Activated naive CD8-positive, alpha-beta T cell treated with anti-CD3 and anti-CD28 coated beads, Interleukin-2, amount 50 U/mL, for 16 hours (primary cell): ENCODE measurements at places on chromosomes 16 and 17.

- no peak for DNase-seq
Observed at GRCh38 chr17:75875940-75876189, 2.5 kb downstream of the TRIM47 start.

DNA sequence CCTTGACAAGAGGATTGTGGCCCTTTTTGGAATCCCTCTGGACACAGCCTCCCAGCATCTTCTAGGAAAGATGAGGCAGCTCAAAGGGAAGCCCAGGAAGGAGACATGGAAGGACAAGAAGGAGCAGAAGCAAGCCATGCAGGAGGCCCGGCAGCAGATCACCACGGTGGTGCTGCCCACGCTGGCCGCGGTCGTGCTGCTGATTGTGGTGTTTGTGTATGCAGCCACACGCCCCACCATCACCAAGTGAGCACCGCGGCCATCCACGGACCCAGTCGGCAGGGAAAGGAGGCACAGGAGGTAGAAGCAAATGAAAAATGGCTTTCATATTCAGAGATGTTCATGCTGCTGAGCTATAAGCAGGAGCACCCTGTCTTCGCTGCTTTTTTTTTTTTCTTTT is 10.9 kb upstream of the MEIOC start:
- no peak for DNase-seq

- DNase-seq = no peak
Observed at GRCh38 chr17:1474402-1475189, 17.9 kb downstream of the MYO1C start.

GRCh38 chr16:50263060-50263909 is 3.1 kb upstream of the ADCY7 start:
- DNase-seq = no peak

DNA sequence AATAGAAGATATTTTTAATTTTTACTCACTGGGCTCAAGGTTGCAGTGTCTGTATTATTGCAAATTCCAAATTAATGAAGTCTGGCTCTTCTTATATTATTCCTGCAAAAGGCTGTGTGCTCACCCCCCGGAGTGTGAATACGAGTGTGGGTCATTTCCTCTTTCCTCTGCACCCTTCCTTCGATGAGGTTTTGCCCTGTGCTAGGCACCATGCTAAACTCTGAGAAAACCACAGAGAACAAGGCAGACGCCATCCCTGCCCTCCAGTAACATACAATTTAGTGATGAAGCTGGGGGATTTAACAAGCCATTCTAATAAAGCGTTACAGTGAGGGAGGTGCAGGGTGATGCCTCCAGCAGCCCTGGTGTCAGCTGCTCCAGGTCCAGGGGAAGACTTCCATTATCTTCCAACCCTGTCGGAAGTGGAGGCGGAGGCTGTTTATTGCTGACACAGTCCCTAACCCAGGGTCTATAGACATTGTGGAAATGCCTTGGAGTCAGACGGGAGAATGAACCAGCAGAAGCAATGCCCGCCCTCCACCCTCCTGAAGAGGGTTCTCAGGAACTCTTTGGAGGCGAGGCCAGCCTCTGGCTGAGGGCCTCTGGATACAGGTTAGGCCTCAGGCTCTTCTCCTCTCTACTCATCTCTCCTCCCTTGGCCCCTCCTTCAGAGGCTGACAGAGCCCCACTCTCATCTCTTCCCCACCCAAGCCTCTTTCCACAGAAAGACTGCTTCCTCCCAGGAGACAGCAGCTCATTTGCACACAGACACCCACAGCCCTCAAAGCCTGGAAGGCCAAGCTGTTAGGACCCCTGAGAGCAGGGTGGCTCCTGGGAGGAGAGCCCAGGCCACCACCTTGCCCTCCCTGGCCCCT is 2.0 kb upstream of the ACE start:
- no peak for DNase-seq

- no peak for DNase-seq
Observed at GRCh38 chr16:86227801-86228200, 282.5 kb upstream of the FOXF1 start.

DNA sequence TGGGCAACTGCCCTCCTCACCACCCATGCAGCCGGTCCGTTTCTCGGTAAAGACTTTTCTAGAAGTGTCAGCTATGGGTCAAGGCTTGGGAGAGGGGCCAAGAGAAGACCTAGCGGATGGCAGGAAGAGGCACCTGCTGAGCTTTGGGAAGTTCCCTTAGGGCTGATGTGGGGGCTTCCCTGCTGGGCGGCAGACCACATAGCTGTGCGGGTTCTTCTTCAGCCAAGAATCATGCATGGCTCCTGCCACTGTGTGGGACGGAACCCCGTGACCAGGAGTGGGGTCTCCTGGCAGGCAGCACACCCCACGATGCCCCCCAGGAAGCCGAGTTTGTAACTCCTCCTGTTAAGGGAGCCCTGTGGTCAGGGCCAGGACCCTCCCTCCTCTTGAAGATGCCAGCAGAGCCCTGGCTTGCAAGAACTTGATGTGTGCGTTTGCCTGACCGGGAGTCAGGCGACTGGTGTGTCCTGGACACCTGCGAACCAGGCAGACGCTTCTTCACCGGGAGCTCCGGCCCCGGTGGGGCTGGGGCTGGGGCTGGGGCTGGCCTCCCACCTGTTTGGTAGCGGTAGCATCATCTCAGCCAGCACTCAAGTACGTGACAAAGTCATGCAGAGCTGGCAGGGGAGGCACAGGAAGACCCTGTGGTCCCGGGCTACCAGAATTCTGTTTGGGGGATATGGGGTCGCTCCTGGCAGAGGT is 17.7 kb upstream of the SLC38A10 start:
- DNase-seq = no peak

GRCh38 chr16:52861614-52862022 is 191.1 kb downstream of the CHD9NB start:
- no peak for DNase-seq

- no peak for DNase-seq
Observed at GRCh38 chr16:25897702-25898101, 205.9 kb downstream of the HS3ST4 start.

- no peak for DNase-seq
Observed at GRCh38 chr17:76137351-76138233, 3.5 kb downstream of the FOXJ1 start.

GRCh38 chr17:82234211-82235055 is 5.6 kb downstream of the SLC16A3 start:
- no peak for DNase-seq

GRCh38 chr17:76721463-76721862 is 4.9 kb downstream of the JMJD6 start:
- no peak for DNase-seq

GRCh38 chr17:38883592-38884526 is 14.0 kb downstream of the LASP1 start:
- no peak for DNase-seq

- DNase-seq = no peak
Observed at GRCh38 chr17:41728056-41728455, 6.4 kb downstream of the HAP1 start.

- DNase-seq = no peak
Observed at GRCh38 chr16:87046235-87046634, 271.0 kb downstream of the C16orf95 start.

DNA sequence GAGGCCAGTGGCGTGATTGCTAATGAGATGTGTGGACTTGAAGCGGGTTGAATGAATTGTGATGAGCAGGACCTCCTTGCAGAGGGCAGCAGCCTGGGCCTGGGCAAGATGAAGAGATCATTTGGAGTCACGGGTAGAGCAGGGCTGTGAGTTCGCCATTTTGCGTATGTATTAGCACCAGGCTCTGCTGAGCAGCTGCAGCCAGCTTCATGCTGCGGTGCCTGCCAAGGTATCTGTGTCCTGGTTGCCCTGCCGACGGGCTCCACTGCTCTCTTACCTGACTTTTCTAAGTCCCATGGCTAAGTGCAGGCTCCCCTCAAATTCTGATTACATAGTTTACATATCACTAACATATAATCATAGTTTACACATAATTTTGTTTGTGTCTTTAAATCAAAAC is 295.7 kb downstream of the SNX29 start:
- no peak for DNase-seq

GRCh38 chr17:79802039-79802735 is 5.3 kb upstream of the CBX8 start:
- no peak for DNase-seq

GRCh38 chr16:1707193-1707790 is 1.3 kb downstream of the MAPK8IP3 start:
- DNase-seq = no peak

GRCh38 chr17:4838309-4838785 is 5.2 kb downstream of the MINK1 start:
- DNase-seq = no peak

DNA sequence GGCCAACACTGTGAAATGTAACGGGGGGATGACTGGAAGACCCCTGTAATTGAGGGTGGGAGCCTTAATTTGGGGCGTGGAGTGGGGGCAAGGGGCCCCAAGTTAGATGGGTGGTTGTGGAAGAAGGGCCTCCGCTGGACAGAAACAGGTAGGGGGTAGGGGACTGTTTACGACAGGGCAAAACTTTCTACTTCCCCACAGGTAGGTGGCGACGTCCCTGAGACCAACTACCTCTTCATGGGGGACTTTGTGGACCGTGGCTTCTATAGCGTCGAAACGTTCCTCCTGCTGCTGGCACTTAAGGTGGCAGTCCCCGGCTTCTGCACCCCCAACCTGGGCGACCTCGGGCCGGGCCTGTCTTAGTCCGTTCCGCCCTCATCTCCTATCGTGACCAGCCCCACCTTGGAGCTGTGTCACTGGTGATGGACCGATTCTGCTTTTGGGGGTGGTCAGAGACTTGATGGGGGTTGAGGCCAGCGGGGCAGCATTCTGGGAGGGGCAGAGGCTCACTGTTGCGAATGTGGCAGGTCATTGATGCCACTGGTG is 6.8 kb downstream of the PPP4C start:
- no peak for DNase-seq

GRCh38 chr17:39627712-39628516 is 1.2 kb downstream of the PPP1R1B start:
- DNase-seq = no peak

DNA sequence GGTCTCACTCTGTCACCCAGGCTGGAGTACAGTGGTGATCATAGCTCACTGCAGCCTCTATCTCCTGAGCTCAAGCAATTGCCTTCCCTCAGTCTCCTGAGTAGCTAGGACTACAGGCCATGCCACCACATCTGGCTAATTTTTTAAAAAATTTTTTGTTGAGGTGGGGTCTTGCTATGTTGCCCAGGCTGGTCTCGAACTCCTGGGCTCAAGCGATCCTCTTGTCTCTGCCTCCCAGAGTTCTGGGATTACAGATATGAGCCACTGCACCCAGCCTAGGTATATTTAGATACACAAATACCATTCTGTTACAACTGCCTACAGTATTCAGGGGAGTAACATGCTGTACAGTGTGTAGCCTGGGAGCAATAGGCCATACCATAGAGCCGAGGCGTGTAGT is 14.3 kb downstream of the POLR3E start:
- no peak for DNase-seq

DNA sequence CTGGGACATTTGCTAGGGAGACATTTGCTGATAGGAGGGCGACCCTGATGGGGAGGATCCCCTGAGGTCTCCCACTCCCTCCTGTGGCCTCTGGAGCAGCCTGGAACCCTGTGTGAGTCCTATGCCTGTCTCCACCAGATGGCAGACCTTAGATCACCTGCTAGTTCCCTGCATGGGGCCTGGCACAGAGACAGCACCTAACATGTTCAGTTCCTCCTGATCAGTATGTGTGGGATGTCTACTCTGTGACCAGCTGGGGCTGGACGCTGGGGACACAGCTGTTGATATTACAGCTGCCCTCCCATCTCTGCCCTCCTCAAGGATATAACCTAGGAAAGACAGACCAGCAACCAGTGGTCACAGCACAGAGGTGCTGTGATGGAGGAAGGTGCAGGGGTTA is 1.1 kb upstream of the ADCY7 start:
- DNase-seq = no peak

- DNase-seq = no peak
Observed at GRCh38 chr16:525123-525519, 2.4 kb upstream of the CAPN15 start.

GRCh38 chr17:58381124-58382035 is 29.4 kb upstream of the SUPT4H1 start:
- DNase-seq = no peak

- peak; percentile 59 for DNase-seq
Observed at GRCh38 chr17:49739641-49740271, 24.2 kb downstream of the FAM117A start.

DNA sequence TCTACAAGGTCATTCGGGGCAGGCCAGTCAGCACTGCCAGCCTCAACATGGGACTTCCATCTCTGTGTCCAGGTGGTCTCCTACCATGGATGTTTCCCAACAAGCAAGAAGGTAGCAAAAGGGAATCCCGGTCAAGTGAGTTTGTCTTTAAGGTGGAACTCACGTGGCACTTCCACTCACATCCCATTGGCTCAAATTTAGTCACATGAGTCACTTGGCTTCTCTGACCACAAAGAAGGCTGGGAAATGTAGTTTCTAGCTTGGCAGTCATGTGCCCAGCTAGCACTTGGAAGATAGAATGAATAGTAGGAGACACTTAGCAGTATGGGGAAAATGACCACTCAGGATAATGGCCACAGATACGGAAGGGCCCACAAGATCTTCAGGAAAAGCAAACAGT is 106.6 kb downstream of the AIPL1 start:
- no peak for DNase-seq

DNA sequence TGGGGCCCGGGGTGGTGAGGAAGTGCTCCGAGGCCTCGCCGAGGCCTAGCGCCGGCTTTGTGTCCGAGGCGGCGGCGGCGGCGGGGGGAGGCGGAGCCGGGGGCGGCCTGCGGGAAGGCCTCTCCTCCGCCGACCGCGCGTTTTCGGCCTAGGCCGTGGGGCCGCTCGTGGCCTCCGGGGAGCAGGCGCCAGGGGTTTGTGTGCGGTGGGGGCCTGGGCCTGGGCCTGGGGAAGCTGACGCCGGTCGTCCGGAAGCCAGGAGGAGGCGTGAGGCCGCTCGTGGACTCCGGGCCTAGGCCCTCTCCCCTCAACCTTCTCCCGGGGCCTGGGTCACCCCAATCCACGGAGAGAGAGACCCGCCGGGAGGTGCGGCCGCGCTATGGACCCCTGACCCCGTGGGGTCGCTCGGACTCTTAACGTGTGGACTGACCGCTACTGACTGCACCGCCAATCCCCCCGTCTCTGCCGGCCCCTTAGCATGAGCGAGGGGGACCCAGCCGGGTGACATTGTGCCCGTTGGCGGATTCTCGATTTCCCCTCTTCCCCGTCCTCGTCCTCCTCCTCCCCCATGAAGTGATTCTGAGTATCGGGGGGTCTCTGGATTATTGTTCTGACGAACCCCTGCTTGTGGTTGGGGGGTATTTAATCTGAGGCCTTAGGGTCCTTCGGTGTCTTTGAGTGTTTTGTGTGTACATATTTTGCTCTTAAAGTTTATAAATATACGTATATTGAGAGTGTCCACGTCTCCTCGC is 660 bp downstream of the RBBP6 start:
- DNase-seq = no peak

- DNase-seq = no peak
Observed at GRCh38 chr17:49439305-49439672, 24.6 kb upstream of the PHB1 start.
